Mucosa of descending colon (tissue), 3 donors: ENCODE measurements at places on chromosomes 16 and 17. TPM values are rescaled to one million over a fixed set of nuclear protein-coding genes. Genes with fewer than 3 reads are reported as not detected.

- peak; percentile 88 for DNase-seq
Measured at GRCh38 chr17:1229349-1229899, 40.8 kb upstream of the BHLHA9 start.

DNA sequence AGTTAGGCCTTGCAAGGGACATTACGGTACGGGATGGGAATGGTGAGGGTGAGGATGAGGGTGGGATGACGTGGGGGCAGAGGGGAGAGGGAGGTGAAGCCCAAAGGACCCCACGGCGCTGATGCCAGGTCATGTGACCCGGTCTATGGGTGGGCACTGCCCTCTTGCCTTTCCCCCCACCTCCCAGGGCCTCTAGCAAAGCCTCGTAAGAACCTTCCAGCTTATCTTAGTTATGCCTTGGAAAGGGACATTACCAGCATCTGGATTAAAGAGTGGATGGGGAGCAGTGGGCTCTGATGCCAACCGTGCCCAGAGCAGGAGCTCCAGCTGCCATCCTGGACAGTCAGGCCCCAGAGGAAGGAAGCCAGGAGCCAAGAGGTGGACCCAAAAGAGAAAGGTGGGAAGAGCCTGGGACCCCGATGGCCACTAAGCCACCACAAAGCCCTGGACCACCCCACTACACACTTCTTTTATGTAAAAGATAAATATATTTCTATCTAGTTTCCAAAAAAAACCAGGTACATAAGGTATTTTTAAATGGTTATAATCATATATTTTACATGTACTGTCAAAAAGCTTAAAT is 40.9 kb downstream of the TK2 start:
- peak; percentile 14 for DNase-seq

GRCh38 chr16:12197812-12198211 is 221.3 kb downstream of the SNX29 start:
- DNase-seq, result no peak

- DNase-seq, result no peak
Measured at GRCh38 chr17:58520843-58521430, 6.5 kb upstream of the MTMR4 start.

- no peak for DNase-seq
Measured at GRCh38 chr16:71863995-71864394, 18.2 kb downstream of the ATXN1L start.

- no peak for DNase-seq
Measured at GRCh38 chr17:4327606-4328005, 38.9 kb downstream of the UBE2G1 start.

DNA sequence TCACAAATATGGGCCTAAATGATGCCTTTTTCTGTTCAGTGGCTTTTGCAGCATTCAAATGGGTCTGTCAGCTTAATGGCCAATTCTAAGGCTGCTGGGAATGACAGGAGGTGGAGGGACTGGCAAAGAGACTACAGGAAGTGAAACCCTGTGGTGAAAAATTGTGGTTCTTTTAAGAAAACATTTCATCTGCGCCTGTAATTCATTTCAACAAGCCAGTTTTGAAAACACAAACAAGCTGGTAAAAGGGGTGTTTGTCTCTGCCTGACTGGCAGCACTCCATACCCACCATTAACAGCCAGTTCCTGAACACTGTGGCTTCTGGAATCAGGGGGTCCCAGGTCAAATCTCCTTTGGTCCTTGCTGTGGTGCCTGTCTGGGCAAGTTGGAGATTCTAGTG is 3.6 kb upstream of the KDM8 start:
- no peak for DNase-seq

GRCh38 chr17:80749611-80750010 is 205.0 kb downstream of the RPTOR start:
- DNase-seq, result no peak

DNA sequence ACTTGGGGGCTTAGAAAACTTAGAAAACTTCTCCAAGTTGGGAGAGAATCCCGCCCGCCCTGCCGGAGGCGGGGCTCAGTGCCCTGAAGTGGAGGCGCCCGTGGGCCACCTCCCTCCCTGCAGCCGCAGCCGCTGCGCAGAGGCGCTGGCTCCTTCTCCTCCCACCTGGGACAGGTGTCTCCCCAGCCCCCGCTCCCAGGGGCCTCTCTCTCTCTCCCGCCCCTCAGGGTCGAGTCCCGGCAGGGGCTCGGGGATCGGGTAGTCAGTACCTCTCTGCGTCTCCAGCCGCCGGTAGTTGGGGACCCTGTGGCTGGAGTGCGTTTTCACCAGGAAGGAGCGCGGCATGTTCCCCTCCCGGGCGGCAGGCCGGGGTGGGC is 257 bp downstream of the SNAI3 start:
- DNase-seq, result no peak

DNA sequence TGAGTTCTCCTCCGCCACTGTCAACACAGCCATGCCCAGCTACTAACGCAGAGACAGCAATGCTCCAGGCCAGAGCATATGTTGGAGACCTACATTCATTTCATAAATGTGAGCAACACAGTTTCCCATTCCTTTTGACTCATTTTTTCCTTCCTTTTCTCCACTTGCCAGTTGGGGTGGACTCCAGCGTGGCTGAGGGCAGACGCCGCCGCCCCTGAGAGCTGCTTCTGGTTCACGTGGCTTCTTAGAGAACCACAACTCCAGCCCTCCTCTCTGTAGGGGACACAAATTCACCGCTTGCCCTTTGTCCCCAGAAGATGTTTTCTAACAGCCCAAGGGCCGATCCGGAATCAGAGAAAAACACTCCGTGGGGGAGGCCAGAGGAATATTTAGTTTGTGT is 45.8 kb upstream of the ZCCHC14 start:
- no peak for DNase-seq

- no peak for DNase-seq
Measured at GRCh38 chr17:50372222-50372757, 694 bp downstream of the MRPL27 start.

DNA sequence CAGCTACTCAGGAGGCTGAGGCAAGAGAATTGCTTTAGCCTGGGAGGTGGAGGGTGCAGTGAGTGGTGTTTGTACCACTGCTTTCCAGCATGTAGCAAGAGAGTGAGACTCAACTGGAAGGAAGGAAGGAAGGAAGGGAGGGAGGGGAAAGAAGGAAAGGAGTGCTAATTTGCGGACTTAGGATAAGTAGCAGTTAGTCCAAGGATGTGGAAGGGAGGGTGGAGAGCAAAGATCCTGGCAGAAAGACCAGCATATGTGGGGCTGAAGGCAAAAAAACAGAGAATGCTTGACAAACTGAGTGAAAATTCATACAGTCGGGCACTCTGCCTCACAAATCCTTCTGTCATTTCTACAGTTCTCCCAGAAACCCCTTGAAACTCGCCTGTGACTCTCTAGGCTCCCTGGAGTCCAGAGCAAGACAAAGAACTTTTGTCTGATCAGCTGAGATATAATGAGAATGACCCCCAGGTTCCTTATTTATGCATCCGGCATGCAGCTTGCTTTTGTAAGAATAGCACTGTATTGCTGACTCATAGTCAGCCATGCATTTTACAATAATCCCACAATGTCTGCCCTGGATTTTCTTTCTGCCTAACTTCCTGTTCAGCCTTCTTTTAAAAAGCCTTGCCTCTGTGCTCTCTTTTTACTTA is 31.5 kb downstream of the CDK5RAP3 start:
- DNase-seq, result no peak

- DNase-seq, result peak; percentile 65
Measured at GRCh38 chr17:55285340-55286301, 20.9 kb downstream of the HLF start.

DNA sequence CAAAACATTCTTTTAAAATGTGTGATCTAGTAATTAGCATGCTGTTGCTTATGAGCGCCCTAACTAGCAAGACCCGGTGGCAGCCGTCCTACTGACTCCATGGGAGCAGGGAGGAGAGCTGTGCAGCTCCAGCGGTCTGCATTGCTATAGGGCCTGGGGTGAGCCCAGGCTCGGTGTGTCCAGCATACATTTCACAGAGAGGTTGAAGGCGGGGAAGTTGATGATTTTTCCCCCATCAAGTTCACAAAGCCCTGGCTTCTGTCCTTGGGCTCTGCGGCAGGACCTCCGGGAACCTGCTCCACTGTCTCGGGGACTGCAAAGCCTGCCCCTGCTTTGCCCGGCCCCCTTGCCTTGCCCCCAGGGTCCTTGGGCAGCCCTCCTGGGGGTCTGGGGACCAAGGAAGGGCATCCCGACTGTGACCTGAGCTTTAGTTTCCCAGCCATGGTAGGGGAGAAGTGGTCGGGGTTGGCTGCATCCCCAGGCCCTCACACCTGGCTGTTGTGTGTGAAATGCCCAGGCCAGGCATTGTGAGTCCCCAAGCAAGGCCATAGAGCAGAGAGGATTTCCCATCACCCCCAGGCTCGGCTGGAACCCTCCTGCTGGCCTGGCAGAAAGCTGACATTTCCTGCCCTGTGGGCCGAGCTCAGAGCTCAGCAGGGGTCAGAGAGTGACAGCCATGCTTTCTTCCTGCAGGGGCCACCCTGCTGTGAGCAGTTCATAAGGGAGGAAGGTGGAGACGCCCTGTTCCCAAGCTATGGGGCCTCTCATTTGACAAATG is 24.8 kb downstream of the KCNJ12 start:
- no peak for DNase-seq

DNA sequence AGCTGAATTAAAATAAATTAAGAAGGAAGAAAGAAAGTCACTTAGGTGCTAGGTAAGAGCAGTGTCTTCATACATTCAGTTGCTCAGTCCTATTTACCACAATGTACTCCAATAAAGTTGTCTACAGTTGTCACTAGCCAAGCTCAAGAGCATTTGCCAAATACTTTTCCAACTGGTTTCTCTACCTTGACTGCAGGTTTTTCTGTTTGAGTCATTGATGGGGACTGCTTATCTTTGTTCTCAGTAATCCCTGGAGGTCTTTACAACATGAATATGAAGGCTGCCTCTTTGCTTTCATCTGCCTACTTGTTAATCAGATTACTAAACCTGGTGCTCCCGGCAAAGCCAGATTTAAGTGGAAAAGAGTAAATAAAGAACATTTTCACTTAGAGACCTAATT is 64.6 kb upstream of the CLEC18B start:
- no peak for DNase-seq

GRCh38 chr16:65837464-65837863 is 529.0 kb upstream of the CDH5 start:
- DNase-seq, result no peak

DNA sequence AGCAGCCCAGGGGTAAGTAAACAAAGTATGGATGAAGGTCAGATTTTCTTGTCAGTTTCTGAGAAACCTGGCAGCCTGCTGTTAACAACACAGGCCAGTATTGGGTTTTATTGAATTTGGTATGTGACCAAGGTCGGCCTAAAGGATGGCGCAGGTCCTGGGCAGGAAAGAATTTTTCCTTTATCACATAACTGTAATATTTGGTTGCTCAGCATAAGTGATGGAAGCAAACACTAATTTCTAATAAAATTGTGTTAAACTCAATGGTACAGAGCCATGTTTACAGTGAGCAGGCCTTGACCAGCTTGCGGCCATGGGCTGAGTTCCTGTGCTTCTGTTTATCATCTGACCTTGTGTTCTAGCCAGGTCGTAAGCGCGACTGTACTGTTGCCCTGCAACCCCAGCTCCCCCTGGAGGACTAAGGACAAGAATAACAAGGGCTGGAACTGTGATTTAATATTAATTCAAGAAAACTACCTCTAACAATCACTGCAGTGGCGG is 10.5 kb downstream of the POLDIP2 start:
- no peak for DNase-seq

DNA sequence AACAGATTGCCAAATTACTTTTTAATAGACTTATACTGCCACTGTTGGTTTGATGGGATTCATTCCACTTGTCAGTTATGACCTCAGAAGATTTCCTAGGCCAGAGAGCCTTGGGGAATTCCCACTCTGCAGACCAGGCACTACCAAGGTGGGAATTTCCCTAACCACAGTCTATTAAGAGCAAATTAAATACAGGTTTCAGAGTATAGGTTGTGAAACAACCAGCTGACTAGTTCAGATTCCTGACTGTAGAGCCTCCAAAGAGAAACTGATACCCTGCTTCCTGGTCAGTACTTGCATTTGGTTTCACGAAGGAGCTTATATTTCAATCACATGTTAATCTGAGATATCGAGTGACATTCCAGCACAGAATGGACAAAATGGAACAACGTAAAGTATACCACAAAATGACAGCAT is 186.5 kb downstream of the STX8 start:
- no peak for DNase-seq

GRCh38 chr17:39761861-39762496 is 24.2 kb downstream of the GRB7 start:
- no peak for DNase-seq

DNA sequence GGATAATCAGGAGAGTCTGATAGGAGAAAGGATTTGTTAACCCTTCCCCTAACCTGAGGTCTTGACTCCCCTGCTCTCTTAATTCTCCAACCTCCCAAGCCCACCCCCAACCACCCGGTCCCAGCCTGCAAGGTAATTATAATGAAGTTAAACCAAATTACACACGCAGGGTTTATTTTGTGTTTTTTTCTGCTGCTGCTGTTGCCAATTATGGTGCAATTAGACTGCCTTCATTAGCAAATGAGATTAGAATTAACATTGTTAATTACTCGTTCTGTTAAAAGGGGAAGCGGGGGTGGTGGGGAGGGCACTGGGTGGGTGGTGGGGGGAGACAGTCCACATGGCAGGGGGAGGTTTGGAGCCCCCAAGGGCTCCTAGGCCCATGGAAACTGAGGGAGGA is 128.9 kb downstream of the CCT6B start:
- no peak for DNase-seq

SLFN11 gene
- 19.5 TPM for total RNA-seq

UNK gene
- 27.5 TPM for total RNA-seq

CDRT4 gene
- 5.7 TPM for total RNA-seq

CSF3 gene
- not detected for total RNA-seq

CA5A gene
- total RNA-seq, result 0.05 TPM

MEIOB gene
- total RNA-seq, result not detected

PARD6A gene
- 9.1 TPM for total RNA-seq

KRT12 gene
- total RNA-seq, result 0.80 TPM

GINS2 gene
- 11.8 TPM for total RNA-seq

TM4SF5 gene
- 5.0 TPM for total RNA-seq

SP6 gene
- total RNA-seq, result 4.7 TPM

SMIM36 gene
- not detected for total RNA-seq

ENDOV gene
- total RNA-seq, result 29.7 TPM

KRTAP4-5 gene
- total RNA-seq, result not detected

KRT31 gene
- total RNA-seq, result not detected
